ENCODE measurements at places on chromosomes 1 and 21. TPM values are rescaled to one million over a fixed set of nuclear protein-coding genes. Genes with fewer than 3 reads are reported as not detected.

- DNase-seq: no peak
Observed at GRCh38 chr1:41612953-41613352, 128.5 kb upstream of the EDN2 start.

- DNase-seq: no peak
Observed at GRCh38 chr1:77489910-77490309, 192.5 kb downstream of the ZZZ3 start.

DNA sequence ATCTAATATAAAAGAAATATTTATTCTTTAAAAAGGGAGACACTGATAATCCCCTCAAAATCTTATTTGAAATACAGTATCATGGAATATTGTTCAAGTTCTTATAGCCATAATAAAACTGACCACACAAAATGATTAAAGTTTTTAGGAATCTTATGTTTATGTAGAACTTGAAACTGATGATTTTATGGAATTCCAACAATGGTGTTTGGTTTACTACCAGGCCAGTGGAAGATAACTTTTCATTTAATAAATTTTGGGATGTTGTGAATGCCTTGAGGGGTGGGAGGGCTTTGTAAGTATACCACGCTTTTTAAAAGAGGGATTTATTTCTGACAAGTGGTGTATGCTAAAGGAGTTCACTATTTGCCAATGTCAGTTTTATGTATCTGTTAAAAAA, 87.7 kb downstream of the RAB3GAP2 start:
- no peak for DNase-seq

DNA sequence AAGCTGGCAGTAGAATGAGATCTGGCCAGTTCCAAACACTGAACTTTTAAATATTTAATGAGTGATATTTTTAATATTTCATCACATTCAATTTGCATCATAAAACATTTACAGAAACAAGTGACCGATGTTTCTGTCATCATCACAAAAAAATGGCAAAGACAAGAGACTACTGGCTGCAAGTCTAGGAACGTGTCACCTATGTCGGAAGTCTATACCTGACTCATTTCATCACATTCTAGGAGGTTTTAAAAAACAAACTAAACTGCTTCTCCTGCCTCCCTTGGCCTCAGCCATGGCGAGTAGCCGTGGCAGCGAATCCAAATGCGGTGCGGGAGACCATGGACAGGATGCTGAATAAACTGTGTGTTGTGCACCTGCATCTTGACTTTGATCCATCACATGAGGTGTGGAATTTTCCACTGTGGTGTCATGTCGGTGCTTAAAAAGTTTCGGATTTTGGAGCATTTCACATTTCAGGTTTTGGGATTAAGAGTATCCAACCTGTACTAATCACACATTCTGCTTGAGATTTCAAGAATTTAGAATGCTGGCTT, 43.1 kb downstream of the CLSTN1 start:
- DNase-seq: no peak

GRCh38 chr21:33185852-33186251, 43.9 kb upstream of the IFNAR2 start:
- no peak for DNase-seq

DNA sequence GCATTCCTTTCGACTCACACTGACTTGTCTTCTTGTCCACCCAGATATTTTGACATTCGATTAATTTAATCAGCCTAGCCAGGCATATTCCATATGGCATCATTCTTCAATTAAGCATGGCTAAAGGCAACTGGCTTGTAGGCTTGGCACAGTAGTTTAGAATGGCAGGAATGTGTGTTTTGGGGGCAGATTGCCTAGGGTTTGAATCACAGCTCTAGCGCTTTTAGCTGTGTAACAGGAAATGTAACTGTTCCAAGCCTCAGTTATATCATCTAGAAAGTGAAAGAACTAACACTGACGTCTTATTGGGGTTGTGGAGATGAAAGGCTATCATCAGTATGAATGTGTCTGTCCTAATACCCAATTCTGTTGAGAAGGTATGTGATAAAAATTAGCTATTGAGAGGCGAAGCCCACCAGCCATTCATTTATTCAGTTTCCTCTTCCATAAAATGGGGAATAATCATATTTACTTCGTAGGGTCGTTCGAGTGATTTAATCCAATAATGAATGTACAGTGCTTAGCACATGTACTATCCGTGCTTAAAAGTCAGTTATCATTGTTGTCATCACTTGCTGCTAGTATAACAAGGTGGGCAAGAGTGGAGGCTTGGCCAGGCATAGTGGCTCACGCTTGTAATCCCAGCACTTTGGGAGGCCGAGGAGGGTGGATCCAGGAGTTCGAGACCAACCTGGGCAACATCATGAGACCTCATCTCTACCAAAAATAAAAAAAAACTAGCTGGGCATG, 41.6 kb upstream of the GRHL3 start:
- no peak for DNase-seq

GRCh38 chr1:26067432-26067911, at the start of gene TRIM63:
TSS of gene TRIM63 (minus strand) at chr1:26067630. CDS start at chr1:26067494, 136 bp downstream.
- DNase-seq: no peak

GRCh38 chr1:1307261-1307922, 338 bp downstream of the ACAP3 start:
- no peak for DNase-seq

DNA sequence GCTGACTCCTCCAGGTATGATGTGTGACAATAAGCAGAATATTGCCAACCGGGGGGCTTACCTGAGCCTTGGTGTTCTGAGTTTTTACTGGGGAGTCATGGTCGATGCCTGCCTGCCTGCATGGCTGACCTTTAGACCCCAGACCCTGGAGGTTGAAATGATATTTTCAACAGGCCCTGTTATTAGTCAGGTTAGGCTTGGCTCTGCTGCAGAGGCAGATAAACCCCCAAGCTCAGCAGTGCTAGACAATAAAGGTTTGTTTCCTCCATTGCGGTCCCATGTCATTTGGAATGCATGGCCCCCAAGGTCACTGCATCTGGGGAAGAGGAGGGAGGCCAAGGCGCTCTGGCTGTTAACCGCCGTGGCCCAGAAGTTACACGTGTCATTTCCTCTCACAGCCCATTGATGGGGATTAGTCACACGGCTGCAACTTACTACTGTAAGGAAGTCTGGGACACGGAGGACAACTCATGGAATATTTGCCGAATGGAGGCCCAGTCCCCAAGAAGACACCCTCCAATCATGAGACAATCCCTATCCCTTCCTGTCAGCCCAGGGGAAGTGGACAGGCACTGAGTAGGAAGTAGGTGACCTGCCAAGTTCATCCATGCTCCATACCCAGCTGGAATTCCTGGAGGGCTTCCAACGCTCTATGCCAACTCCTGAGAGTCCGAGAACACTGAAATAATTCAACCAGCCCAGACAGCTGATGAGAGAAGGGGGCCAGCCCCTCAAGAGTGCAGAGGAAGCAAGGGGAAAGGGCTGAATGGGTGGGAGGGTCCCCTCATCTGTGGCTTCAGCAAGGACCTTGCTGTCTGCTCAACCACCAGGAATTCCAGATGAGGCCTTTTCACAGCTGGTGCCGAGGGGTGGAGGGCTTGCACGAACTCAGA, 97.3 kb downstream of the TAS1R2 start:
- no peak for DNase-seq

GRCh38 chr1:18530587-18531502, 50.1 kb downstream of the KLHDC7A start:
- no peak for DNase-seq

- DNase-seq: no peak
Observed at GRCh38 chr1:7931446-7931812, 9.2 kb downstream of the TNFRSF9 start.

DNA sequence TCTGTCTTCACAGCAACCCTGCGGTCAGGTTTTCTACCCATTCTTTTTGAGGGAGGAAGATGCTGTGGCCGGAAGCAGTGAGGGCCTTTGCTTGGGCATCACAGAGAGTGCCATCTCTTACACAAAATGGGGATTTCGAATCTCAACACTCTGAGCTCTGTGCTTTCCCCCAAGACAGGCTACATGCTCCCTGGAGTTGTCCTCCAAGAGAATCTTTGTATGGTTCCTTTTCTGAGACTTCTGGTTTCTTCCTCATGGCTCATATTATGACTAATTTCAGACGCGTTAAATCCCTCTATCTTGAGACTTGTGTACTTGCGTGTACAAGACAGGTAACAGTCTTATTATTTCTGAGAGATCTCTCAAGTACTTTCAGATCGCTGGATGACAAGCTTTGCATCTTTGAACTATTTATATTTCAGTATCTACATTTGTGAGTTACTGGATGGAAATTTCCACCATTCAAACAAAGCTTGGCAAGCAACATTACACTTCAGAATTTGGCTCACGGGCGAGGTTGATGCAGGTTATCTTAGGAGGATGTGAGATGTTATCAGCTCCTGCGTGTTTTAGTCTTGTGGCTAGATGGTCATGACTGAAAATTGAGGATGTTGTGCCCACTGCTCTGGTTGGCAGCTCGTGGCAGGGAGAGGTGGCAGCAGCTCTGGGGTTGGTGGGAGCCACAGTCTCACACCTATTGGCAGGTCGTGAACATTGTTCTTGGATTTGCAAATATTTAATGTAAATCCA, 19.4 kb downstream of the ABCG1 start:
- DNase-seq: no peak

DNA sequence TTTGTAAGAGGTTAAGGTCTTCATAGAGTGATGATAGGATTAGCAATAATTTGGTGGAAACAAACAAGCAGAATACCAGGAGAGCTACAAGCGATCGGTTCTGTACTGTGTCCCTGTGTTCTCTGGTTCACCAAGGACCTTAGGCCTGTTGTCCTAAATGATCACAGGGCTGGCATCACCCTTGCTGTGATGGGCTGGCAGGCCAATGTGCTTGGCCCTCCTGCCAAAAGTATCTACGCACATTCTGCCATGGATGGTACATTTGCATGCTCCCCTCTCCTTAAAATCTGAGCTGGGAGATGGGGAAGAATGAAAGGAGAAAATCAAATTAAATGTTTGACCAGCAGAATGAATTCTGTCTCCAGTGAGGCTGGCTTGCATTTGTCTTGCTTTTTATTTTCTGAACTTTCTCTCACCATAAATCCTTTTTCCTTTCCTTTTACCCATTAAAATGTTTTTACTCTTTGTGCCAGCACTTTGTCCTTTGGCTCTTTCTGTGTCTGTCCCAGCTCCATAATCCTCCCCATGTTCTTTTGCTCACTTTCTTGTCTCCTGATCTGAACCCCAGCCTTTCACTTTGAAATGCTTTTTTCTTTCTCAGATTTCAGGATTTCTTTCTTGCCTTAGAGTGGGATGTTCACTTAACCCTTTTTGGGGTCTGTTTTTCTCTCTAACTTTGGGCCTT, 51.7 kb downstream of the PBX1 start:
- DNase-seq: no peak

GRCh38 chr1:233905416-233906051, 1.1 kb downstream of the SLC35F3 start:
- DNase-seq: no peak

GRCh38 chr1:37752583-37753471, 12.1 kb downstream of the EPHA10 start:
- DNase-seq: no peak

- DNase-seq: no peak
Observed at GRCh38 chr1:246035060-246035541, 472.0 kb downstream of the SMYD3 start.

DNA sequence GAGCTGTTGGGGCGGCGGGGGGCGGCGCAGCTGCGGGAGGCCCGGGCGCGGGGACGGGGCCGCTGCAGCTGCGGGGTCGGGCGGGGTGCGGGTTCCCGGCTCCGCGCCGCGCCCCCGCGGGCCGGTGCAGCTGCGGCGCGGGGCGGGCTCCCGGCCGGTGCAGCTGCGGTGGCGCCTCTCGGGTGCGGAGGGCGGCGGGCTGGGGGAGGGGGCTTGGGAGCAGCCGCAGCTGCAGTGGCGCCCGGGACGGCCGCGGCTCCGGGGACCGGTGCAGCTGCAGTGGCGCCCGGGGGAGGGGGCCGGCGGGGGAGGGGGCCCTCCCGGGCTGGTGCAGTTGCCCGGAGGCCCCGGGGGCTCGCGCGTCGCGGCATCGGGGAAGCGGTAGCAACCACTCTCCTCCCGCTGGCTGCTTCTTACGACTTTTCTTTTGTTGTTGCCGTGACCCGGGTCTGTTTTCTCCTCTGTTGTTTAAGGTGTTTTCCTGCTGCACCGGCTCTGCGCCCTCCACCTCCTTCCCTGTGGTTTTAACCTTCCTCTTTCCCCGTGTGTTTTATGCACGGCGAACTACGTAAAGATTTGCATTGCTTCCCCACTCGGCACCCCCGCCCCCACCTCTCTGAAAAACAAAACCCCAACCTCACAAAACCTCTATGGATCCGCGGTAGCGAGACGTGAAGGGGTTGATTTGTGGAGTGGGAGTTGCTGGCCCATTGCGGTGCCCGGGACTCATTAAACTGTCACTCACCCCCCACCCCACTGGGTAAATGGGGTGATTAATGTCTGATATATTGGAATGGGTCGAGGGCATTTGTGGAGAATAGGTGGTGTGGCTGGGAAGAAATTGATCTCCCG, 1.7 kb upstream of the ZBTB18 start:
- DNase-seq: peak; percentile 72

DNA sequence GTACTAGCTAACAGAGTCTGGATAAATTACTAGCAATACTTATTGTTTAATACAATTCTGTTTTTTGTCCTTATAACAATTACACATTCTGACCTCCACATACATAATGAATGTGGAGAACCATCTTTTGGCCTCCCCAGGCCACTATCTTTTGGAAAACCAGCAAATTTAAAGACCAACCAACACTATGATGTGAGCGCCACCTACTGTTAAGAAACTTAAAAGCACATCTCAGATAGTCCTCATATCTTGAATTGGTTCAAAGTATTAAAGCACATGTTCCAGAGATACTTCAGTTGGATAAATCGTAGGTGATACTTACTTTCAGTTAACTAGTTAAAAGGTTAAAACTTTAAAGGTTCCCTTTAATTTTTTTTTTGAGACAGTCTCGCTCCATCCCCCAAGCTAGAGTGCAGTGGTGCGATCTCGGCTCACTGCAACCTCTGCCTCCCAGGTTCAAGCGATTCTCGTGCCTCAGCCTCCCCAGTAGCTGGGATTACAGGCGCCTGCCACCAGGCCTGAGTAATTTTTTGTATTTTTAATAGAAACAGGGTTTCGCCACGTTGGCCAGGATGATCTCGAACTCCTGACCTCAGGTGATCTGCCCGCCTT, 29.3 kb upstream of the USP1 start:
- DNase-seq: peak; percentile 61

DNA sequence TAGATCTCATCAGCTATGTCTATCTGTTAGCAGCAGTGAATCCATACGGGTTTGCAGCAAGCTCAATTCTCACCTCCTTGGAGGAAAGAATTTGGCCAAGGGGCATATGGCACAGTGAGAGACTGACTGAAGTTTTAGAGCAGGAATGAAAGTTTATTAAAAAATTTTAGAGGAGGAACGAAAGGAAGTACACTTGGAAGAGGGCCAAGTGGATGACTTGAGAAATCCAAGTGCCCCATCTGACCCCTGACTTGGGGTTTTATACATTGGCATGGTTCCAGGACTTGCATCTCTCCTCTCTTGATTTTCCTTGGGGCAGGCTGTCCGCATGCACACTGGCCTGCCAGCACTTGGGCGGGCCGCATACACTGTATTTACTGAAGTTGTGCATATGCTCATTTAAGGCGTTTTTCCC, 9.2 kb upstream of the OSBPL9 start:
- no peak for DNase-seq

- DNase-seq: no peak
Observed at GRCh38 chr1:25001125-25001915, 71.2 kb upstream of the RUNX3 start.

GRCh38 chr1:164443166-164443565, 115.8 kb upstream of the PBX1 start:
- no peak for DNase-seq

ARHGEF16 gene
- 3.7 TPM for total RNA-seq

RAVER2 gene
- 20.3 TPM for total RNA-seq

KRTAP23-1 gene
- not detected for total RNA-seq

MYOG gene
- 0.11 TPM for total RNA-seq

FCGR1A gene
- 13.8 TPM for total RNA-seq

PTPRC gene
- 9.0 TPM for total RNA-seq

GMEB1 gene
- total RNA-seq: 9.6 TPM

ICOSLG gene
- 1.5 TPM for total RNA-seq

TEKT2 gene
- total RNA-seq: 2.2 TPM

Data from spinal cord (tissue), 10 donors.